ENCODE measurements at places on chromosomes 4 and X.

DNA sequence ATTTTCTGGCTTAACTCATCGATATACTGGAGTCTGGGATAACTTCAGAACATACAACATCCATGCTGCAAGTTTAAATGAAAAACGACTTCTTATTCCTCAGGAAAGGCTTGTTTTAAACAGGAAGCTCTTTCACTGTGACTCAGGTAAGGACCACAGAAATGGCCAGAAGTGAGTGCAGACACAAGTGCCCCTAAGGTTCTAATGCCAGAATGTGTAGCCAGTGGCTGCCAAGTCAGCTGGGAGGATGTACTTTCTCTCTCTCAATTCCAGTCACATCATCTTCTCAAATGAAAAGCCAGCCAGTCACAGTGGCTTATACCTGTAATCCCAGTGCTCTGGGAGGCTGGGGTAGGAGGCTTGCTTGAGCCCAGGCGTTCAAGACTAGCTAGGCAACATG, 144.6 kb downstream of the SH3KBP1 start:
- DNase-seq, result no peak

DNA sequence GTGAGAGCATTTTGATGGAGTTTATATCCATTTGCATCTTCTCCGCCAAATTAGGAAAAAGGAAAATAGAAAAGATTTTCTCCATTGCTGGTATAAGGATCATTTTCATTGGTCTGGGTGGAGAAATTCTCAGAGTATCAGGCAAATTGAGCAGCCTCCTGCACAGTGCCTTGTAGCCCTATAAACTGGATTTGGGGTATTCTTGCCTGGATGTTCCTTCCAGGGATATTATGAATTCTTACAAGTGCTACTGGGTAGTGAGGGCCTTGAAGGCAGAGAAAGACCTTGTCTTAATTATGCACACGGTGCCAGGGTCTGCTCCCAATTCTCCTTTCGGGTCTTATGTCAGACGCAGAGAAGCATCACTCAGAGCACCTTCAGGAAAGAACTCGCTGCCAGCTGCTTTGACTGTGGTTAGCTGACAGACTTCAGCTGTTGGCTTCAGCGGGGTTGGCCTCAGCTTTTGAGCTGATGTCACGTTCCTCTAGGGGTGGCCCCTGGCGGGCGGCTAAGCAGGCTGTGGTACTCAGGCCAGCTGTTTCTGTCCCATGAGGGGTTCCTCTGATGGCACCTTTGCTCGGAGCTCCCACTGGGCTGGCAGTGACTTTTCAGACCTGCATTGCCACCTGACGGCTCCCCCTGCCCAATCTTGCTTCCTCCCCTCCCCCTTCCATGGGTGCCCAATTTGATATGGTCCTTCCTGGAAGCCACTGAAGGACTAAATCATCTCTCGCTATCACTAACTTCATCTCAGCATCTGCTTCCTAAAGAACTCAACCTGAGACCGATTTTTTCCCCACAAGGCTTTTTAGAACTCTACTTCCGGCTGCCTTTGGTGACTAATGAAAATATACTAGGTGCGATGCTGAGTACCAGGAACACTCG, 519.5 kb downstream of the BCOR start:
- peak; percentile 11 for DNase-seq

GRCh38 chrX:135331525-135331924, 22.2 kb downstream of the ETDC start:
- no peak for DNase-seq

GRCh38 chr4:187436251-187436650, 559.3 kb upstream of the ZFP42 start:
- DNase-seq, result no peak

GRCh38 chr4:3411676-3412075, 30.1 kb upstream of the HGFAC start:
- DNase-seq, result no peak

DNA sequence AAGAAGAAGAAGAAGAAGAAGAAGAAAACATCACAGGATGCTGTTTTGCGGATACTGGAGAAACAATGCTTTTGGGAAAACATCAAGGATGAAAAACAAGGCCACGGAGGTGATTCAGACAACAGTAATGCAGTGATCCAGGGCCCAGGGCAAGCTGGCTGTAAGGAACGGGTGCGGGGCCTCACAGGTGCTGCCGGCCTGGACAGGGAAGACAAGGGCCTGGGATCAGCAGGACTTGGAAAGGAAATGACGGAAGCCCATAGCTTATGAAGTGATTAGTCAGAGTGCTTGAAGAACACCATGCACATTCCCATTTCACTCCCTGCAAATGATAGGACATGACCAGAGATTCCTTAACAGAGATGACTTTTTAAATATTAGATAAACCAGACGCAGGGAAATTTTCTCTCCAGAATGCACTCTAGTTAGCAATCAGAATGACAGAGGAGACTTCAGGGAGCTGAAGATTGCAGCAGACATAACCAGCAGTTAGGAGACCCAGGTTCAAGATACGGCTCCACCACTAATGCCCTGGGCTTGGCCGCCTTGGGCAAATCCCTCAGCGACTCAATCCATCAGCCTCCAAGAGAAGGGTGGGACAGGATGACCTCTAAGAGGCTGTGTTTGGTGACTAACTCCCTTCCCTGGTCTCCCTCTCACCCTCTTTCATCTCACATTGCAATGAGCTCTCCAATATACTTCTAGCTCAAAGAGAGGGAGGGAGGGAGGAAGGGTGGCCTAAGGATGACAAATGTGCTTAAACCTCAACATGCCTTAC, 54.1 kb downstream of the APBB2 start:
- no peak for DNase-seq

- no peak for DNase-seq
Measured at GRCh38 chr4:184644553-184645307, 4.5 kb downstream of the CASP3 start.

DNA sequence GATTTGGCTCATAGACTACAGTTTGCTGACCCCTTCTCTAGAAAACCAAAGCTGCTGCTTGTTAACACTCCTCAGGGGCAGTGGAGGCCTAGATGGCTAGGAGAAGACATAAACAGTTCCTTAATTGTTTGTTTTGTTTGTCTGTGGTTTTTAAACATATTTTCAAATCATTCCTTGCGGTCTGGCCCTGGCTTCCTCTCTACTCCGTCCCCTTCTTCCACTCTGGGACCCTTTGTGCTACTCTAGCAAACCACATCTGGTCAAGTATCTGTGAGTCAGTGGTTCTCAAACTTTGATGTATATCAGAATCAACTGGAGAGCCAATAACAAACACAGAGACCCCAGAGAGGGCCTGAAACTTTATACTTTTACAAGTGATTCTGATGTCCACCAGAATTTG, 36.1 kb downstream of the FRMPD4 start:
- no peak for DNase-seq

DNA sequence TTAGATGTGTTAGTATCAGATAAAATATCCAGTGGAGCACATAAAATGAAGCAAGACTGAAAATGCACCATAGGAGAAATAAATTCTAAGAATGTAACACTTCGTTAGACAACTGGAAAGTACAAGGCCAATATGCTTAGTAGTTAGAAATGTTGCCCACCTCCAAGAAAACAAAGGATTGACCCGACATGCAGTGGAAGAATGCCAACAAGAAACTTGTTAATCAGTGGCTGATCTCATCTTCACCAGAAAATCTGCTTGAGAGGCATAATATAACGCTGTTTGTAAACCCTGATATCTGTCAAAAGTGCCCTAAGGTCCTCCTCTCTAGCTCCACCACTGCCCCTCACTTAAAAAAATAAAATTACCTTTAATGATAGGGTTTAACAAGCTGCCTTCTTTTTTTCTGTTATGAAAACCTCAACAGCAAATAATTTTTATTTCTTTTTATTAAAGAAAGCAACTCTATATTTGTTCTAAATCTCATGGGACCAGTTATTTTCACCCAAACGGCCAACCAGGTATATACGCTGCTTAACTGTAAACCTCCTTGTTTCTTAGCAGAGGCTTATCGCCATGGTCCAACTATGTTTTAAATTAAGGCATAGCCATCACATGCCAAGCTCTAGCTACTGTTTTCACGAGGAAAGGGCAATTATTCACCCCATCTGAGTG, 1.8 kb downstream of the RASGEF1B start:
- peak; percentile 54 for DNase-seq

GRCh38 chr4:85106166-85106565, 139.7 kb upstream of the WDFY3 start:
- no peak for DNase-seq

DNA sequence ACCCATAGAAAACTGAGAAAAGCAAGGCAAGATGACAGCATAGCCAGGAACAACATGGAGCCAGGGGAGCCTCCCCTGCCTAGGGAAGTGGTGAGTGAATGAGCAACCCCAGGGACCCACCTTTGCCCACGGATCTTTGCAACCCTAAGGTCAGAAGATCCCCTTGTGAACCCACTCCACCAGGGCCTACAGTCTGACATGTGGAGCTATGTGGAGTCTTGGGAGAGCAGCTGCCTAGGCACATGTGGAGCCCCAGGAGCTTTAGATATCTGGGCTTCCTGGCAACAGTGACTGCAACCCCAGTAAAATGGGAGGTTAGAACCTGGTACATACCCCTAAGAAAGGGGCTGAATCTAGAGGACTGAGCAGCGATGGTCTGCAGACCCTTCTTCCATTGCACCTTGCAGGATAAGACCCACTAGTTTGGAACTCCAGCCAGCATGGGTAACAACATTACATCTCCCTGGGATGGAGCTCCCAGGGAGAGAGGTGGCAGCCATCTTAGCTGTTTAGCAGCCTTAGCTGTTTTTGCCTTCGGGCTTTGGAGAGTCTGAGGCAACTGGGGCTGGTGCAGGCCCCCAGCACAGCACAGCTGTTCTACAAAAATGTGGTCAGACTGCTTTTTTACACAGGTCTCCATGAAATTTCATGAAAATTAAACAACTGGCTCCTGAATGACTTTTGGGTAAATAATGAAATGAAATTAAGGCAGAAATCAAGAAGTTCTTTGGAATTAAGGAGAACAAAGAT, 104.7 kb upstream of the TRIM2 start:
- DNase-seq, result no peak

GRCh38 chr4:160129439-160129838, 1026.6 kb downstream of the RAPGEF2 start:
- DNase-seq, result no peak

DNA sequence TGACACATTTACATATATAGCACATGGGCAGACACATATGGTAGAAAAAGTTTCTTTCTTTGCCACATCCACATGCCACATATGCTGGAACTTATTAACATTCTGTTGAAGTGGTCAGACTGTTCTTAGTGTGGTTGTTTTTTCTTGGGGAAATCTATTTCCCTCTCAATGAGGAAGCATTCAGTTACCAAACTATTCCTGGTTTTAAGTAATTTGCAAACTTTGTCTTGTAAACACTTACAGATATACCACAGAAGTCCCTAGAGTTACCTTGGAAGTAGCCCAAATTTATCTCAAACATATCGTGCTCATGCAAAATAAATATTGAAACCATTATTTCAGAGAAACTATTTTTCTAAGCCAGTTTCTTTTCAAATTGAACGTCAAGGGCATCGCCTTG, 625.5 kb upstream of the INTU start:
- DNase-seq, result no peak
